ENCODE measurements at places on chromosomes 5 and 9.

GRCh38 chr5:130323804-130324454 is 419.7 kb downstream of the CHSY3 start:
- DNase-seq = peak; percentile 31

DNA sequence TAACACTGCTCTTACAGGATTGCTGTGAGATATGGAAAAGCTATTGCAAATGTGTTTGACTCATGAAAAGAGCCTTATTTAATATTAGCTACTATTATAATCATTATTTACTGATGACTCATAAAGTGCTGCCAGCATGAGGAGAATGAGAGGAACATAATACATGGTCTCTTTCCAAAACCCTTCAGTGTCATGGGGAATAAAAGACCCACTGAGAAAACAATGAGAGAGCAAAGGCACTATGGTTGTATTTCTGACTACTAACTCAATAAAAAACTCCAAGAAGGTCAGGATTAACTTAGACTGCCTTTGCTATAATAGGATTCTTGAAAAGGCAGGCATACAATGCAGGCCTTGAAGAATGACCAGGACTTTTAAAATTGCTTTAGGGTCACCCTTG is 633.5 kb downstream of the DTWD2 start:
- DNase-seq = no peak

DNA sequence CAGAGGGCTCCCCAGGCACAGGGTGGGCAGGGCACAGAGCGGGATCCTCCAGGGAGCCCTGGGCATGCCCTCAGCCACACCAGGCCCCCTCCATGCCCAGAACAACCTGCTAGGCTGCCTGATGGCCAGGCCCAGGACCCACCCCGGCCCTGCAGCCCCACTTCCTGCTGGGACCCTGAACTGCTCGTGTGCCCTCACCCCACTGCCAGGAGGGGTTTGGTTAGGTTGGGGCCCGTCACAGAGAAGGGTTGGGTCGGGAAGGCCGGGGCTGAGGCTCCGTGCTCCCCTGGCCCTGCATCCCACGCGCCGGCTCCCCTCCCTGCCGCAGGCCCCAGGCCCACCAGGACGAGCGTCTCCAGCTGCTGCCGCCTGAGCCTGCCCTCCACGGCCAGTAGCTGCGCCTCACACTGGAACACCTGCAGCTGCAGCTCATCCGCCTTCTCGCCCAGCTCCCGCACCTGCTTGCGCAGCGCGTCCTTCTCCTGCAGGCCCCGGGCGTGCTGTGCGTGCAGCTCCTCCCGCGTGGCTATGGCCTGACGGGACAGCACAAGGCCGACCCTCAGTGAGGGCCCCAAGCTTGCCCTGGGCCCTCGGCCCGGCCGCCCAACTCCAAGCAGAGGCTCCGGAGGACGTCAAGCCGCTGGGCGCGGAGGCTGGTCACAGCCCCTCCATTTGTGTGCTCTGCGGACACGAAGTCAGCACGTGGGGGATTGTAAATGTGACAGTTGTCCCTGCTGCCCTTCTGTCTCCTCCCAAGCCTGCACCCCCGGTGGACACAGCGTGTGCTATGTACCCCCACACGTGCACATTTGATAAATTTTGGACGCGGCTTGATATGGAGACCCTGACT is 4.0 kb upstream of the DNLZ start:
- no peak for DNase-seq

GRCh38 chr9:126894052-126894603 is 20.5 kb upstream of the RALGPS1 start:
- DNase-seq = no peak

DNA sequence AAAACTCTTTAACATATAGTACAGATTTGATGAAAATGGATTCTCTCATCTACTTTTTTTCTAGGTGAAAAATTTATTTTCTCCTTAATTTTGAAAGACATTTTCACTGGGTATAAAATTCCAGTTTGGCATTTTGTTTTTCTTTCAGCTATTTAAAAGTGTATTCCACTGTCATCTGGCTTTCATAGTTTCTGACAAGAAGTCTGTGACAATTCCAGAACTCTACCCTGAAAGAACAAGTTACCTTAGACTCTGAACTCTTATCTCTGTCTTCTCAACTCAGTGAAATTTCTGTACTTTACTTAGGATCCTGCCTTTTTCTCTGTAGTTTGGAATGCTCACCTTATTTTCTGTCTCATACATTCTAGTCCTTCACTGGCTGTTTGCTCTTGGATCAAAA is 161.7 kb downstream of the RANBP17 start:
- DNase-seq = no peak

DNA sequence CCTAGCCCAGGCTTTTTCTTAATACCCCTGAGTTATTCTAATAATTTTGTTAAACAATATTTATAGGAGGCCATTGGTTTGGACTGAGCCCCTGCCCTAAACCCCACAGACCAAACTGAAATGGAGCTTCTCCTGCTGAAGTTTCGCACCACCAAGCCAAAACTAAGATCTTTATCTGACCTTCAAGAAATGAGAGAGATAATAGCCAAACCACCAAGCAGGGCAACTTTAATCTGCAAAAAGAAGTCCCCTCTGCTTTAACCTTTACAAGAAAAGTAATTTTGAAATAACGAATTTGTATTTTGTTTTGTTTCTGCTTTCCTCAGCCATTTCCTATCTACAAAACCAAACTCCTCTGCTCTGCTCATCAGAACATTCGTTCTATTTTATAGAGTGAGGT is 125.5 kb downstream of the PIK3R1 start:
- DNase-seq = no peak

- no peak for DNase-seq
These were observed 30.7 kb downstream of the C6 start for GRCh38 chr5:41182666-41183065.

- no peak for DNase-seq
These were observed 717.8 kb downstream of the DTWD2 start for GRCh38 chr5:118270526-118270925.

- DNase-seq = peak; percentile 49
These were observed 197.1 kb downstream of the NR3C1 start for GRCh38 chr5:143206196-143207053.

- no peak for DNase-seq
These were observed 20.7 kb downstream of the IFNE start for GRCh38 chr9:21461377-21461776.

- DNase-seq = no peak
These were observed 124.7 kb upstream of the FTMT start for GRCh38 chr5:121726991-121727390.

GRCh38 chr9:128912270-128912853 is 8.4 kb upstream of the PHYHD1 start:
- peak; percentile 95 for DNase-seq

GRCh38 chr9:80839821-80840675 is 849.3 kb downstream of the TLE1 start:
- no peak for DNase-seq

DNA sequence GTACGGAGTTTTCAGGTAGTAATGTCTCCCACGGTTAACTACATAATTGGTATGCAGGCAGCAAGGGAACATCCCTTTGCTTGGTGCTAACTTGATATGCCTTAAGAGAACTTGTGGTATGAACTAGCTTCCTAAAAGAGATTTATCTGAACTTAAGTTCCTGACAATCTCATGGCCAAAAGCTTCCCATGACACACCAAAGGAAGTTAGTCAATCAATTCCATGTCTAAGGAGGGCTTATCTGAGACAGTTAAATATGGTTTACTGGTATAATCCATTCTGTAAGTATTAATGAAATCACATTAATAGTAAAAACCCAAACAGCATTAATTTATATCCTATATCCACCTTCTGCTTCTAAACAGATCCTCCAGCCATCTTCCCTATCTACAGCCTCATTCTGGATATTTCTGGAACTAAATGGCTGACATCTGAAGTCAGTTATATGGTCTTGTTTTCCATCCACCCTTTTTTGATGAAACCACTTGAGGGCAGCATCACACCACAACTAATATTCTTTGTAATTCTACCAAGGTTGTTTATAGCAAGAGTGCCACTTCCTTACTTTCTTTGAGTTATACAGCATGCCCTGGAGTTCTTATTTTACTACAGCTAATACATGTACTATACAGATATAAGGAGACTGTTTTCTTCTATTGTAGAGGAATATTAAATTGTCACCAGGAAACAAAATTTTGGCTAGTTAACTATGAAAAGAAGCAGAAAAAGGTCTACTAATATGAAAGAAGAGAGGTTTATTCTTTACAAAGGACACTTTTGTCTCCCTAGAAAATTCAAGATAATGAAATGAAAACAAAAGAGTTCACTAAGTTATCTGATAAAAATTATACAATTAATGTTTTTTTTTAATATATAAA is 34.7 kb downstream of the SHOC1 start:
- peak; percentile 10 for DNase-seq

GRCh38 chr5:67361932-67362729 is 165.5 kb upstream of the CD180 start:
- DNase-seq = no peak

DNA sequence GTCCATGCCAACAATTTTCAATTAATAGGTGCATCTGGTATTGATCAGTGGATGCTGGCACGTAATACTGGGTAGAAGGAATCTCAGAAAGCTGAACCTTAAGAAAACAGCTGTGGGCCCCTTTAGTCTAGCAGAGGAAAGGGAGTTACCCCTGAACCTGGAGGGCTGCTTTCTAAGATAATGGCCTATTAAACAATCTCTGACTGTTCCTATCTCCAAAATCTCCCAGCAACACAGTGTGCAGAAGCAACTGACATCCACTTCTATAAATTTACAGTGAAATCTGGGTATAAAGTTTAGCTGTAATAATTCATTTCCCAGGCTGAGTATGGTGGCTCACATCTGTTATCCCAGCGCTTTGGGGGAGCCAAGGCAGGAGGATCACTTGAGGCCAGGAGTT is 198.8 kb downstream of the MAPKAP1 start:
- DNase-seq = no peak

GRCh38 chr5:122924203-122924602 is 78.8 kb downstream of the SNX24 start:
- no peak for DNase-seq

DNA sequence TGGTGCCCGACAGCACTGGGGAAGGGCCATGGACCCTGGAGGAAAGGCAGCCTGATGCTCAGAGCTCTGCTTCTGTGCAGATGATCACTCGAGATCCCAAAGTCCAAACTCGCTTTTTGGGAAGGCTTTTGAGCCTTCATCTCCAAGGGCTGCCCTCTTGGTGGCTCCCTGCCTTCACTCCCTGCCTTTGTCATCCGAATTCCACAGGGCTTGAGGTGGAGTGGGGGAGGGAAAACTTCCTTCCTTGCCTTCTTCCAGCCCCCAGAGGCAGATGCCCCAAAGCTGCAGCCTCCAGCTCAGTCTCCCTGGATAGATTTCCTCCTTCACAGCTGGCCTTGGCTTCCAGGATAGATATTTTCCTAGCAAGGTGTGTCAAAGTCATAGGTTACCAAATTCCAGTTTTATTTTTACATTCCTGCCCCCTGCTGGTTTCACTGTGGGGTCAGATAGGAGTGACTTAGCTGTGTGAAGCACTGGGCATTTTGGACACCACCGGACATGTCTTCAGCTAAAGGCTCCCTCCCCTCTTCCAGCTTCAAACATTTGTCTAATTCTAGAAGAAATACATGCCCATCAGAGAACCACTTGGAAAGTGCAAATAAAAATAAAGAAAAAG is 268.2 kb downstream of the HSPA4 start:
- no peak for DNase-seq

GRCh38 chr5:180253036-180253824 is 38.7 kb downstream of the MAPK9 start:
- no peak for DNase-seq

DNA sequence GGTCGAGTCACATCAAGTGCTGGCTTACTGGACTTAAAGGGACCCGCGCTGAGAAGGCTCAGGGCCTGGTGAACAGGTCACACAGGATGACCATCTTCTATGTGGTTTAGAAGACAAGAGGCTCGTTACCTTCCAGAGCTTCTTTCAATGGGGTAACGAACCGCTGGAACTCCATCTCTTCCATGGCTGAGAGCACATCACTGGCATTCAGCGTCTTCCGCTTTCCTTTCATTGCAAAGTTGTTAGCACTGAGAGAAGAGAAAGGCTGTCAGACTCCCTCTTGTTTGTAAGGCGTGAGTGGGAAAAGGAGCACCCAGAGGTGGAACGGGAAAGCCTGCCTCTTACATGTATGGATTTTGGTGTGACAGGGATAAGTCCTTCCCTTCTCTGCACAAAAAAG is 994 bp downstream of the POLE3 start:
- no peak for DNase-seq

DNA sequence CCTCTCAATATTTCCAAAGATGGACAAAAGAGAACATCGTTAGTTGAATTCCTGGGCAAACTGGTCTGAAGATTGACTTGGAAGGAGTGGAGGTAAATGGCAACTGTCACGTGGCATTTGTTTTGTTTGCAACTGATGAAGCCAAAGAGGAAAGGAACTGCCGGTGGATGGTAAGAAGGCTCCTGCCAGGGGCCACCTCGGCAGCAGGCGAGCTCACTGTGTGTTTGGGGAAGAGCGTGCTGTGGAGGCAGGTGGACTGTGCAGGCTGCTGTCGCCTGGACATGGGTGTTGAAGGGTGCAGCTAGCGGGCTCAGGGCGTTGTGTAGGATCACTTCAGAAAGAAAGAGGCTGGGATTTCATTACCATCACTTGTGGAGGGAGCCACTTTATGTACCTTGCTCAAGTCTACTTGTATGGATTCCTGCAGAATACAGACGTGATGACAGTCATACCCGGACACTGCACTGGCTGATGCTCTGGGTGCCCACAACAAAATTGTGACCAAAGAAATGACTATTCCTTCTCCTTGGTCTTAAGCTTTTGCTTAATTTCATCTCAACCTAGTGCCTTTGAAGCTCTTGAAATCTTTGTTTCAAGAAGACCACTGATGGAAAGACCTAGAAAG is 72.7 kb downstream of the MAP1B start:
- DNase-seq = no peak

- DNase-seq = no peak
These were observed 253.6 kb upstream of the VLDLR start for GRCh38 chr9:2367970-2368369.

DNA sequence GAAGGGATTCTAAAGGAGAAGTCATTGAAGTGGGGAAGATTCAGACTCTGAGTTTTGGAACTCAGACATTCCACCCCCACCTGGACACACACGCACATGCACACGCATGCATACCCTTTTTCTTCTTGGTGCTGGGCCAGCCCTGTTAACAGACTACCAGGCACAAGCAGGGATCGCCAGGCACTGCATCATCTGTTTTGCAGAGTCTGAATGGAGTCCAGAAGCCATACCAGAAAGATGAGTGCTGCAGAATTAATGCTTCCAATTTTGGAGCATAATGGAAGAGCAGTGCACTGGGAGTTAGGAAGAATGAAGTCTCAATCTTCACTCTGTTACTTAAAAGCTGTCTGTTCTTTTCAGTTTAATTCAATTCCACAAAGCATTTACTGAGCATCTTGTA is 95.5 kb downstream of the PDE8B start:
- DNase-seq = no peak

DNA sequence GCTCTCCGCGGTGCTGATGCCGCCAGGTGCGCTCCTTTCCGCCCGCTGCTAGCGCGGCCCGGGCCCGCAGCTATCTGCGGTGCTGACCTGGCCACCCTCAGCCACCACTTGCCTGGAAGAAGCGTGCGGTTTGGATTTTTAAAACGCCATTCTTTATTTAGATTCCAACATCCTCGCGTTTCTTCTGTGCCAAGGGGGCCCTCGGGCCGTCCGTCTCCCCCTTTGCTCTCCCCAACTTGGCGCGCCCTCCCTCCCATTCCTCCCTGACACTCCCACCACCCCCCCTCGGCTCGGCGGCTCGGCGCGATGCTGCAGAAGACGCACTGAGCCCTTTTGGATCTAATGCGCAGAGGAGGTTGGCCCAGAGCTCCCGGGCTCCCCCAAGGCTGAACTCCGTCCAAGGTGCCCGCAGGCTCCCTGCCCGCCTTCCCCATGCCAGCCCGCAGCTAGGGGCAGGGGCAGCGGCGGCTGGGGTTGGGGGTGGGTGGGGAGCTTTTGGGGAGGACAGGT is at the start of gene BARHL1:
Gene BARHL1, plus strand, starts transcription at position 331 of the 510 bp plus-strand sequence. CDS start 192 bp downstream, outside the sequence.
- no peak for DNase-seq

- DNase-seq = no peak
These were observed at the start of gene PHF2 for GRCh38 chr9:93576258-93577077. Gene PHF2, plus strand, starts transcription at chr9:93576584. Its CDS starts 190 bp downstream, at chr9:93576774.
